ENCODE measurements at places on chromosomes 5 and 9.

GRCh38 chr9:98178874-98179850 lies 13.3 kb downstream of the CORO2A start:
- no peak for DNase-seq

- DNase-seq, result no peak
Measured at GRCh38 chr5:136054142-136055019, 25.6 kb downstream of the TGFBI start.

- DNase-seq, result no peak
Measured at GRCh38 chr9:87116492-87116891, 169.2 kb upstream of the GAS1 start.

- DNase-seq, result no peak
Measured at GRCh38 chr5:172705576-172706084, 64.6 kb downstream of the NEURL1B start.

DNA sequence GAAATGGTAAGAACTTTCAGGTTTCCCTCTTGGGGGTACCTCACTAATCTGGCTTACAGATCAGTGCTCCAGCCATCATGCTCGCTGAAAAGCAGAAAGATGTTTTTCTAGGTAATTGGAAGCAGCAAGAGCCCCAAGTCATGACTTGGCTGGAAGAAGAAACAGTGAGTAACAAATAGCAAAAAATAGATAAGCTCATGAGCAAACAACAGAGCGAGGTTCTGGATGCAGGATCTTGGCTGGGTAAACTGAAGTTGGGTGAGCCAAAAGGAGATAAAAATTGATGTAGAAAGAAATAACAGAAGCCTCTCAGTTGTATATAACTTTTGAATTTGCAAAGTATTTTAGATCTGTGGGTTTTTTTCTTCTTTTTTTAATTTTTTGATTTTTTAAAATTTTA lies 110.1 kb downstream of the INSYN2B start:
- no peak for DNase-seq

All from NCI-H345 (cell line).